ENCODE measurements at places on chromosomes 2 and 18. TPM values are rescaled to one million over a fixed set of nuclear protein-coding genes. Genes with fewer than 3 reads are reported as not detected.

CIB4 gene
- not detected for total RNA-seq

SIGLEC15 gene
- total RNA-seq: not detected

RAB27B gene
- total RNA-seq: not detected

ATP6V1B1 gene
- not detected for total RNA-seq

LYG2 gene
- total RNA-seq: not detected

IL37 gene
- 3.1 TPM for total RNA-seq

DNA sequence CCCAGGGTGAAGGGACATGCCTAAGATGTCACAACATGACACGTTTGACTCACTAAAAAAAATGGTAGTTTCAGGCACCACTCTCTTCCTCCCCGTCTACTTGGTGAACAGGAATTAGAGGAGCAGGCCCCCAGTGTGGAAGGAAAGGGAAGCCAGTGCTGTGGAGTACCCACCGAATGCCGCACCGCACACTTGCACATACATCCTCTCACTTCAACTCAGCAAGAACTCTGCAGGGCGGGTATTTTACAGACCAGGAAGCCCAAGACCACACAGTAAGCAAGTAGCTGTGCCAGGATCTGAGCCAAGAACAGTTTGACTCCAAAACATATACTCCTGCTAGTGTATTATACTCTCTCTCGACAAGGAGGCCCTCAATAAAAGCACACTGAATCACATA, 69.8 kb downstream of the BCL2 start:
- no peak for DNase-seq

DNA sequence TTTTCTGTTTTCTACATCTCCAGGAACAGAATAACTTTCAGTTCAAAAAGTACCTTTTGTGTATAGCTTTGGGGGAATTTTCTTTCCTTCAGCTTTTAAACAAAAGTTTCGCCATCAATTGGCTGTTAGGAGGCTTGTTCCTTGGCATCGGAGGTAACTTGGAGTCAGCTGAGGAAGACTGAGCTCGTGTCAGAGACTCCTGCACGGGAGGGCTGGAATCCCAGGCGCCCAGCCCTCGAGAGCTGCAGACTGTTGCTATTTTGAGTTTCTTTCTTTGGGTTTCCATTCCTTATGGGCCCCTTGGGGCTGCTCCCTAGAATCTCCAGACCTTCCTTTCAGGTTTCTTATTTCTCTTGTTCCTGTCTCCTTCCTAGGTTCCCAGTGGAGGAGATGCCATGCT, 8.1 kb downstream of the EMILIN2 start:
- DNase-seq: no peak

DNA sequence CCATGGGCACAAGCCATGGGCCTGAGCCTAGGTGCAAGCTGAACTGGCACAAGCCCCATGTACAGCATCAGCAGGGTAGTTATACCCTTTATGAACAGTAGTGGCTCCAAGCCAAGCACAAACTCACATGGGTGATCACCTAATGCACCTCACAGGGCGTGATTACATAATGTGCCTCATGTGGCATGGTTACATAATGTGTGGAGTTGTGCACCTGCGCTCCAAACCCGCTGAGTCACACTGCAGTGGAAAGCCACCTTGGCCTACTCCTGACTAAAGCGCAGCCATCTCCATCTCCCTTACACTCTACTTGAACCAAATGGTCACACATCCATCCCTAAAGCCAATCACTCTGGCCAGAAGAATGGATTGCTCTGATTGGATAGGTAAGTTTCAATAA, 279.7 kb downstream of the MBD2 start:
- no peak for DNase-seq

- DNase-seq: no peak
Observed at GRCh38 chr2:554444-554843, 122.8 kb downstream of the TMEM18 start.

- DNase-seq: no peak
Observed at GRCh38 chr2:133194362-133194655, 374.0 kb downstream of the NCKAP5 start.

GRCh38 chr2:239811111-239811781, 213.9 kb downstream of the NDUFA10 start:
- no peak for DNase-seq

GRCh38 chr18:24026457-24026856, 11.9 kb downstream of the TTC39C start:
- no peak for DNase-seq

DNA sequence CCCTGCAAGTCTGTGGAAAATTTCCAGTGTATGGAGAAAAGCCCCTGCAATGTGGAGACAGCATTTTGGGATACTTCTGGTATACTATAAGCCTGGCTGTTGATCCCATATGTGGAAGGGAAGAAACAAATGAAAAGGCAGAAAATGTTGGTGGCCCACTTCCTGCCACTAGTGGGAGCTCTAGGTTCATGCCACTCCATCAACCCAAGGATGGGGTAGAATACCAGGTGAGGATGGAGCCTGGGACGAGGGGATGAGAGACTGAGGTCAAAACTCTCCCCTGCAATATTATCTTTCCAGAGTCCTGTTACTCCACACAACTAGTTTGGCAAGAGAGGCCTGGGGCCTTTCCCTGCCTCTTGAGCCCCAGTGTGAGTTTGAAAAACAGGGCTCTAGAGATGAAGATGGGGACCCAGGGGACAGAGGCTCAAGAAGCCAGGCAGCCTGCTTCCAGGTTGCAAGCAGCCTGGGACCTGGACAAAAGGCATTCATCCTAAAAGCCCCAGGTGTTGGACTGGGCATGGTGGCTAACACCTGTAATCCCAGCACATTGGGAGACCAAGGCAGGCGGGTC, 31.9 kb downstream of the BMP10 start:
- DNase-seq: no peak

GRCh38 chr2:134667081-134667480, 51.7 kb downstream of the TMEM163 start:
- DNase-seq: no peak

GRCh38 chr18:29056800-29057199, 879.9 kb upstream of the CDH2 start:
- no peak for DNase-seq

DNA sequence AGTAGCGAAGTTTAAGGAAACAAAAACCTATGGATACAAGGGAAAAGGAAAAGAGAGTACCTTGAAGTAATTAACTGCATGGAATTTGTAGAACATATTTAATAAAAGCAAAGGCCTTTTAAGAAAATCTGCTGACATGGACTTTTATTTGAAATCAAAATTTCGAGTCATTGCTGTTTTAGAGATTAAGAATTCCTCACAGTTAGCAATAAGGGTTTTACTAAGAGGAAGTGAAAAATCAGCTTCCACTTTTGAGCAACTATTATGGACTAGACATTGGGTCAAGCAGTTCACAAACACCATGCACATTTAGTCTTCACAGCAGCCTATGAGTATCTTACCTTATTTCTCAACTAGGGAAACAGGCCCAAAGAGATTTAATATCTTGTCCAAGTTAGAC, 876.3 kb downstream of the BCL11A start:
- DNase-seq: no peak

- no peak for DNase-seq
Observed at GRCh38 chr18:75635096-75635495, 207.6 kb upstream of the SMIM21 start.

DNA sequence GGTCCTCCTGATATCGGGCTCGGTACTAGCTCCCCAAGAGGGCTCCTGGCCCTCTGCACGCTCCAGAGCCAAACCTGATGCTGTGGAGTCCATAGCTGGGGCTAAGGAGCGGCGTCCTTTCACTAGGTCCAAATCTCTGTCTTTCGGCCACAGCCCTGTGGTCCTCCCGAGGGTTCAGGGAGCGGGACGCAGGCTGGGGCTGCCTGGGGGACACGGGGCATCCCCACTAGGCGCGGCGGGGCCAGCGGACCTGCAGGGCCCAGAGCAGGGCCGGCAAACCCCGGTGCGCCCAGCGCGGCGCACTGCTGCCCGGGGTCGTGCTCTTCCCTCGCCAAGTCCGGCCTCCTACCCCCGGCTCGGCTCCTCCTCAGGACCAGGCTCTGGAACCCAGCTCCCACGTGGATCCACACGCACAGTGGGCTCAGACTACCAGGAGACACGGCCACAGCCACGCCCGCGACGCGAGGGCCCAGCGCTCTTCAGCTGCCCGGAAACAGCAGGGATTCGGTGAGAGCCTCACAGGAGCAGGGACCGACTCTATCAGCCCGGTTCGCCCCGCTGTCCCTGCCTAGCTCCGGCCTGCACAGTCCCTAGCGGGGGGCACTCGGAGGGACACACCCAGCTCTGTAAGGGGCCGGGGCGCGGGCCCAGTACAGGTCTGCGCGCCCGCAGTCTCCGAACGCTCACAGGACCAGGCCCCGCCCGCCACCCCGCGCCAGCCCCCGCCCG, 593 bp downstream of the ZNF514 start:
- peak; percentile 48 for DNase-seq

DNA sequence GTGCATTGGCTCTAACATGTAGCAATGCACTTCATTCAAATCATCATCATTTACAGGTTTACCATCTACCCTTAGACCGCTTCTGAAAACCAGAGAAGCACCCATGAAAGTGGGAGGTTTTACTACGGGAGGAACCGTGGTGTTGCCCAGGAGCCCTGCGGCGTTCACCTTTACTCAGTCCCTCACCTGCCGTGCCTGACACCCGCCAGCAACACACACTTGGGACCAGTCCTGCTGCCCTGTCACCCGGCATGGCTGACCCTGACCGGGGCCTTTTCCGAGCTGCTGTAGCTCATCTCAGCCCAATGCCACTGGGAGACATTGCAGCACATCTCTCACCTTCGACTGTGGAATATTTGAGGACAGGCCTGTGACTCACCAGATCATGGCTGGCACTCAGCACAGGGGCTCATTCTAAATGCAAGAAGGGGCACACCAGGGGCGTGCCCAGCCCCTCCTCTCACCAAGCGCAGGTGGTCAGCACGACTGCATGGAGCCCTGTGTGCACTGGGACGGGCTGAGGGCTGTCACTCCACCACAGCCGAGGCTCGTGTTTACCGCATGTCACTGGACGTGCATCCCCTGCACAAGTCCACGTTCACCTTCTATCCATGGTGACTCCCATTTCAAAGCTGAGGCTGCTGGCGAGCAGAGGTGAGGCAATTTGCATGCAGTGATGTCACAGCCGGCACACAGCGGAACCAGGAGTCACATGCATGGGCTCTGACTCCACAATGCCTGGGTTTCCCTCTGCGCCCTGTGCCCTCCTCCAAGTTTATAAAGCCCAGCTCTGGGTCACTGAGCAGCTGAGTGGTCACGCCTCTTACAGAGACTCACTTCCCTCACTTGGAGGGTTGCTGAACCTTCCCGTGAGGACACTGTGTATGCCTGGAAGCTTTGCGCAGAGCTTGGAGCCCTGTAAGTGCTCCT, 76.7 kb upstream of the SNTG2 start:
- no peak for DNase-seq

- DNase-seq: peak; percentile 50
Observed at GRCh38 chr2:104872866-104873688, 19.2 kb downstream of the POU3F3 start.

- DNase-seq: no peak
Observed at GRCh38 chr2:1052771-1053191, 102.1 kb downstream of the SNTG2 start.

GRCh38 chr18:55830544-55830943, 242.6 kb upstream of the TCF4 start:
- peak; percentile 21 for DNase-seq

GRCh38 chr2:206688990-206689389, 29.2 kb downstream of the DYTN start:
- DNase-seq: no peak

DNA sequence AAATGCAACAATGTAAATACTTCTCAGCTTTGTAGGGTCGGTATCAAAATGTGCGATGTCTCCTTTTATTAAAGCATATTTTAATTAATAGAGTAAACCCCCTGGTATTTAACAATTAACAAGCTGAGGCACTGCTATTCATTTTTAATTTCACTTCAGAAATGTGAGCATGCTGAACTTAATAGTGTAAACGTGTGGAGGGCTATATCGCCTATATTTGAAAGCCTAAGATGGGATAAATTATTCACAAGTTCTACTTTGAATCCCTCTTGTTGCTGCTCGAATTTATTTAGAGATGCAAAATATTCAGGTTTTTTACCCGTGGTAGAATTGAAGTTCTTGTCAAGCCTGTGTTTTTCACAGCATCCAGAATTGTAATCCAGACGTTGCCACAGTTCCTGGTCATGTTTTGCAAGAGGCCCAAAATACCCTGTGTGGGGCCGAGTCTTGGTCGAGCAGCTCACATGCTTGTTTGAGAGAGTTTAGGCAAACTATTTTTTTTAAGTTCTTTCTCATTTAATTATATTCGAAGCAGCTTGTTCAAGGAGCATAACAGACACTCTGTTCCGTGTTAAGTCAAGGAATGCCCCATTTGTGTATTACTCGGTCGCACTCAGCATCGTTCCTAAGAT, 2.5 kb downstream of the SALL3 start:
- DNase-seq: no peak

GRCh38 chr2:232563580-232563979, 13.1 kb downstream of the EIF4E2 start:
- DNase-seq: no peak

DNA sequence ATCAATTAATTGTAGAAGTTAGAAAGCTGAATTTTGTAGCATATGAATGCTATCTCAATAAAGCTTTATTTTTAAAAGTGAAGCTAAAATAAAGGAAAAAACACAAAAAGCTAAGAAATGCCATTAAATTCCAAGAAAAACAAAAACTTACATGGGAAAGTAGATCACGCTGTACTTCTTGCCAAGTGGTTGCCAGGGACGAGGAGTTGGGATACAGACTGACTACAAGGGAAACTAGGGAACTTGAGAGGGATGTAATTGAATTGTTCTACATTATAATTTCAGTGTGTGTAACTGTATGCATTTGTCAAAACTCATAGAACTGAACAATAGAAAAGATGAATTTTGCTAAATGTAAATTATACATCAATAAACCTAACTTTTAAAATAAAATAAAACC, 108.1 kb downstream of the DYM start:
- DNase-seq: no peak

DNA sequence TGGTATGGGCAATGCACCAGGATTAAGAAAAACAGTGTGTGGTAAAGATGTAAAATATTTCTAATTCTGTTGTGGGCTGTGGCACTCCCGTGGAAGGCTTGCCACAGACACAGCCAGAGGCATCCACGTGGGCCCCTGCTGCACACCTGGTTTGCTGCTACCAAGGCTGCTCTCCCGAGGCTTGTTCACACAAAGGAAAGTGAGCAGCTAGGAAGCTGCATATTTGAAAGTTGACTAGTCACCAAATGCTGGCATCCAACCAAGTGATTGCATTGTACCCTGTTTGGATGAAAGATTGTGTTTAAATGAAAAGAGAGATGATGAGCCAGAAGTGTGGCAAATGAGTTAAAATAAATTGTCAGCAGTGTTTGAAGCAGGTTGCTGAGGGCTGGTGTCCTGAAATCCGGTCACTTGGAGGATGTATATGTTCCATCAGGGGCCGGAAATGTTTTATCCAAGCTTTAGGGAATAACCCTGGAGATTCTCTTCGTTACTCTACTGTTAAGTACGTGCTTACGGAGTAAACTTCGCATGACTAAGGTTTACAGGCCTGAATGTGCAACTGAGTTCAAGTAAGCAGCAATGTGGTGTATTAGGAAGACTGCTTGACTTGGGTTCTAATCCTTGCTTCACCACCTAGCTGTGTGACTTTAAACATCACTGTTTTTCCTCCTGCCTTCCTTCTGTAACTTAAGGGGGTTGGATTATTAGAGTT, 86.1 kb downstream of the MSH2 start:
- peak; percentile 51 for DNase-seq

Measured in MG63 (cell line).